ENCODE measurements at places on chromosomes 7 and 10. TPM values are rescaled to one million over a fixed set of nuclear protein-coding genes. Genes with fewer than 3 reads are reported as not detected.

- no peak for DNase-seq
Measured at GRCh38 chr10:116631871-116632295, 11.1 kb downstream of the PNLIPRP2 start.

DNA sequence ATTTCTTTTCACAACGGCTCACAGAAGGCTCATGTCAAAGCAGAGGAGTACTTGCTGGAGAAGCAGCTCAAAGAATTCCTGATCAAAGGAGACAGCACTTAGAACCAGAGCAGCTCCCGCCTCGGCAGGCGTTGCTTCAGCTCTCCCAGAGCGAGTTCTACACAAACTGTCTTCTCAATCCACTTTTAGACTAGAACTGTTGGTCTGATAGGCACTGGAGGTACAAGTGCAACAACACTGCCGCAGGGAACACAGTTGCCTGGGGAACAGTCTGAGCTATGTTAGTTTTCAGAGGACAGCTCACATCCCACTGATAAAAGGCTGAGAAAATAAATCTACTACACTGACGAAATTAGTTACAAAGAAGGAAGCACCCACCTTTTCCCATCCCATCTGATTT, 35.4 kb downstream of the CYTH3 start:
- DNase-seq: no peak

- DNase-seq: no peak
Measured at GRCh38 chr10:119893074-119893473, 544 bp downstream of the SEC23IP start.

The CFAP58 gene
- polyA plus RNA-seq: 0.47 TPM

The VIPR2 gene
- 2.6 TPM for polyA plus RNA-seq

GRCh38 chr10:14086596-14086995, 244.1 kb downstream of the FRMD4A start:
- no peak for DNase-seq

- no peak for DNase-seq
Measured at GRCh38 chr10:69014171-69014570, 25.6 kb downstream of the KIFBP start.

DNA sequence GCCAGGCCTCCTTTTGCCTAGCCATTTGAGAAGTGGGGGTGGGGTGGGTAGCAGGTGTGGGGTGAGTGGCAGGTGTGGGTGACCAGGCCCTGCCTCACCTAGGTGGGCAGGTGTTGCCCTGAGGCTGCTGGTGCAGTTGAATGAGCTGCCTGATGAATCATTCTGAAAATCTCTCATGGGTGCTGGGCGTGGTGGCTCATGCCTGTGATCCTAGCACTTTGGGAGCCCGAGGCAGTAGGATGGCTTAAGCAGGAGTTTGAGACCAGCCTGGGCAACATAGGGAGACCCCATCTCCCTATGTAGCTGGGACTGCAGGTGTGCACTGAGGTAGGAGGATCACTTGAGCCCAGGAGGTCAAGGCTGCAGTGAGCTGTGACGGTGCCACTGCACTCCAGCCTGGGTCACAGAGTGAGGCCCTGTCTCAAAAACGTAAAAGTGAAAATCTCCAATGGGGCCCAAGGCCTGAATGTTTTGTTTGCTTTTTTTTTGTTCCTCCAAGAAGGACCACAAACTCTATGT, 17.7 kb downstream of the TSPAN14 start:
- DNase-seq: no peak

DNA sequence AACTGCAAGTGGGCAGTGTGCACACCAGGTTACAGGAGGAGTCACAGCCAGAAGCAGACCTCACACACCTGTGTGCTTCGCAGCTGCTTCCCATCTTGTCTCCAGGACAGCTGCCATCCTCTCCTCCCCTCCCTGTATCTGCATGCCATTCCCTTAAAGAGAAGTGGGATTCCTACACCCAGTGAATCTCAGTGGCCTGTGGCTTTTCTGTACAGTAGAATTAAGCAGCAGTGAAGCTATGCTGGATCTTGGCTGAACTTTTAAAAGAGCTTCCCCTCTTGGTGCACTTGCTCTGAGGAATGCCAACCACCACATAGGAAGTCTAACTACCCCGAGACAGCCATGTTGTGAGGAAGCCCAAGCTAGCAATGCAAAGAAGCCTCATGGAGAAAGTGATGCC, 236.5 kb upstream of the ZMIZ1 start:
- no peak for DNase-seq

- no peak for DNase-seq
Measured at GRCh38 chr10:71187600-71187999, 24.8 kb upstream of the UNC5B start.

The PDCD4 gene
- polyA plus RNA-seq: 263 TPM

Measured in left kidney (tissue), 8 donors.